OCI-M1 (cell line): ENCODE measurements at places on chromosomes 6 and 20.

- DNase-seq: no peak
Measured at GRCh38 chr6:139868576-139868975, 494.1 kb upstream of the CITED2 start.

DNA sequence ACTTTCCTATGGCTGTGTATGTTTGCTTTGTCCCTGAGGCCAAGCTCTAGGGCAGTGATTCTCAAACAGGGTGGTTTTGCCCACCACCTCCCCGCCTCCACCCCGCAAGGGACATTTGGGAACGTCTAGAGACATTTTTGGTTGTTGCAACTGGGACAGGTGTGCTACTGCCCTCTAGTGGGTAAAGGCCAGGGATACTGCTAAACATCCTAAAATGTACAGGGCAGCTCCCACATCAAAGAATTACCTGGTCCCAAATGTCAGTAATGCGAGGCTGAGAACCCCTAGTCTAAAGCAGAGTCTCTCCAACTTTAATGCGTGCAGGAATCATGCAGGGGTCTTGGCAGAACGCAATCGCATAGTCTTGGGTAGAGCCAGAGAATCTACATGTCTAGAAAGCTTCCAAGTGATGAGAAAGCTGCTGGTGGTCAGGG is 5.1 kb downstream of the KCNS1 start:
- DNase-seq: peak; percentile 78

GRCh38 chr20:24420567-24420966 is 48.9 kb upstream of the SYNDIG1 start:
- DNase-seq: no peak

DNA sequence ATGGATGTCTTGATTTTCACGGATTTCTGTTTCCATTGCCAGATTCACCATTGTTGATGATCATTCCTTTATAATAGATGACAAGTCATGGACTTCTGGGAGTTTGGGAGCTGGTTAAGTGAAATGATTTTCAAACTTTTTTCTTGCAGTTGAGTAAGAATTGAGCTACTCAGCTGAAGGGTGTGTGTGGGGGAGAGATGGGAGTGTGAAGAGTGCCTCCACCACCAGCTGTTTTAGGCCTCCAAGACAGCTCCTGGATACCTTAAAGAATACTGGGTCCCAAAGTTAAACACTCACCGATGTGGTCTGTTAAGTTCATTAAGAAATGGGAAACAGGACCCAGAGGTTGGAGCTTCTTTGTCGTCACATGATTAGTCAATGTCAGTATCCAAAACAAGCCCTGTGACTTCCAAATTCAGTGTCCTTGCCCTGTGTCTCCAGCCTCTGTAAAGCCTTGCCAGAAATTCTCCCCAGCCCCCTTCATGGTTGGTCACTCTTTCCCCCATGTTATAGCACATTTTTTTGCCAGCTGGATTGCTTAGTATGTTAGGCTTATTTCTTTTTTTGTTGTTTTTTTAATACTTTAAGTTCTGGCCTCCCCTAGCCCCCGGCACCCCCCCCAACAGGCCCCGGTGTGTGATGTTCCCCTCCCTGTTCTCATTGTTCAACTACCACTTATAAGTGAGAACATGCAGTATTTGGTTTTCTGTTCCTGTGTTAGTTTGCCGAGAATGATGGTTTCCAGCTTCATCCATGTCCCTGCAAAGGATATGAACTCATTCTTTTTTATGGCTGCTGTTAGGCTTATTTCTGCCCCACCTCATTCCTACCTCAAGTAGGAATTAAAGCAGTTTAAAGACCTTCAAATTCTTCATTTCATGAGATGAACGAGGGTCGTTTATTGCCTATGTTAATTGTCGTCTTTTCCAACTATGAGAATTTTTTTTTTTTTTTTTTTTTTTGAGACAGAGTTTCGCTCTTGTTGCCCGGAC is 26.9 kb downstream of the BICRAL start:
- no peak for DNase-seq

GRCh38 chr6:72865467-72865866 is 243.6 kb downstream of the KCNQ5 start:
- DNase-seq: no peak

- DNase-seq: no peak
Measured at GRCh38 chr6:111258615-111259088, 171.3 kb downstream of the SLC16A10 start.

DNA sequence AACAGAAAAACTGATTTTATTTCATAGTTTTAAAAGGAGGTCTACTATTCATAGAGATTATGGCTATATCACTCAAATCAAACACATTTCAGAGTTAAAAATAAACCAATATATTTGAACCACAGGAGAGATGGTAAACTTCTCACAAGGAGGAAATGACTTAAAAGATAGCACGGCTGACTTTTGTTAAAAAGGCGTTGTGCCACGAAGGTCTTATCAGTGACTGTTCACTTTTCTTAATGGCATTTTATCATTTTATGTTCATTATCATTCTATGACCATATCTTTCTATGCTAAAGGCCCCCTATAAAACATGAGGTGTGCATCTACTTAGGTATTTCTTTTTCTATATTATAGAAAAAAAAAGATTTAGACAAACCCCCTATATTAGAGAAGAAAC is 19.6 kb downstream of the ELOVL4 start:
- peak; percentile 41 for DNase-seq

- DNase-seq: no peak
Measured at GRCh38 chr6:1065986-1066385, 245.9 kb upstream of the FOXQ1 start.

DNA sequence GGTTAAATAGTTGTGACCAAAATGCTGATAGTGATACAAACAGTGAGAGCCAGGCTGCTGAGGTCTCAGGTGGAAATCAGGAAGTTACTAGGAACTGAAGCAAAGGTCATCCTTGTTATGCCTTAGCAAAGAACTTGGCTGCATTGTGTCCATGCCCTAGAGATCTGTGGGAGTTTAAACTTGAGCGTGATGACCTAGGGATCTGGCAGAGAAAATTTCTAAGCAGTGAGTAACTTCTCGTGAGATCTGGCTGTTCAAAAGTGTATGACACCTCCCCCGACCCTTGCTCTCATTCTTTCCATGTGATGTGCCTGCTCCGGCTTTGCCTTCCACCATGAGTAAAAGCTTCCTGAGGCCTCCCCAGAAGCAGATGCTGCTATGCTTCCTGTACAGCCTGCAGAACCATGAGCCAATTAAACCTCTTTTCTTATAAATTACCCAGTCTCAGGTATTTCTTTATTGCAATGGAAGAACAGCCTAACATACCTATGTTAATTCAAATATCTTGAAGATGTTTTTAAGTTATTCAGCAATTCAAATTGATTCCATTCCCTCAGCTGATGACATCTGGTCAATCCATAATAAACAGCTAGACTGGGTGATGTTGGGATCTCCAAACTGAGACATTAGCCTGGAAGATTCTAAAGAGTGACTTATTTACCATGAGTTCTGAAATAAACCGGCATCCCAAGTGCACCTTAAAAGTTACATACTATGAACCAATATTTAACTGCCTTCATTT is 33.8 kb downstream of the KIF16B start:
- DNase-seq: no peak

DNA sequence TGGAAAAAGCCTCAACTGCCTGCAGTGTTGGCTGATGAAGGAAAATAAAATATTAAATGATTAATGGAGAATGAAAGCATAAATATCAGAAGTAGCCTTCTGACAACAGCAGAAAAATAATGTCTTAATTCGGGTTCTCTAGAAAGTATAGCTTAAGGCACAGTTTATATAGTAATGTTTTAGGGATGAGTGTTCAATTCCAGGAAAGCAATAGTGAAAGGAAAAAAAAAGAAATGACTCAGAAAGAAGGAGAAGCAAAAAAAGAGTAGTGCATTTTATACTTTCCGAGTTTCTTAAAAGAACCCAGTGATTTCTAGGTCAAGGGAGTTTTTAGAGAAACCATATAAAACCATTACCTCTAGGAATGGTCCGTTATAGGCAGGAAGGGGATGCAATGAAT is 137.3 kb downstream of the HTR1B start:
- no peak for DNase-seq

DNA sequence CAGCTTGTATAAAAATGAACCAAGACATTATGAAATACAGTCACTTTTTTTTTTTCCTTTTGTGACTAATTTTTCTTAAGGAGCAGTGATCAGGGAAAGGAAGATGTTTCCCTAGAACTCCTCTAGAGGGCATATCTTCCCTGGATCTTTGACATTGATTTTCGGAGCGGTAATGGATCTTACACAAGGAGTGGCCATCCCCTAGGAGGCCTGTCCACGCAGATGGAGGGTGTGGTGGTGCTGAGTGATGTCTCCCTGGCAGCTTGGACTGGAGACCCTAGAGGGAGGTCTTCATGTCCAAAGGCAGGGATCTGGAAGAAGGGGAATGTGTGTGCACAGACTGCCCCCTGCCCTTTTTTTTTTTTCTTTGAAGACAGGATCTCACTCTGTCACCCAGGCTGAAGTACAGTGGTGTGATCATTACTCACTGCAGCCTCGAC is 7.0 kb upstream of the KIFC1 start:
- DNase-seq: no peak

DNA sequence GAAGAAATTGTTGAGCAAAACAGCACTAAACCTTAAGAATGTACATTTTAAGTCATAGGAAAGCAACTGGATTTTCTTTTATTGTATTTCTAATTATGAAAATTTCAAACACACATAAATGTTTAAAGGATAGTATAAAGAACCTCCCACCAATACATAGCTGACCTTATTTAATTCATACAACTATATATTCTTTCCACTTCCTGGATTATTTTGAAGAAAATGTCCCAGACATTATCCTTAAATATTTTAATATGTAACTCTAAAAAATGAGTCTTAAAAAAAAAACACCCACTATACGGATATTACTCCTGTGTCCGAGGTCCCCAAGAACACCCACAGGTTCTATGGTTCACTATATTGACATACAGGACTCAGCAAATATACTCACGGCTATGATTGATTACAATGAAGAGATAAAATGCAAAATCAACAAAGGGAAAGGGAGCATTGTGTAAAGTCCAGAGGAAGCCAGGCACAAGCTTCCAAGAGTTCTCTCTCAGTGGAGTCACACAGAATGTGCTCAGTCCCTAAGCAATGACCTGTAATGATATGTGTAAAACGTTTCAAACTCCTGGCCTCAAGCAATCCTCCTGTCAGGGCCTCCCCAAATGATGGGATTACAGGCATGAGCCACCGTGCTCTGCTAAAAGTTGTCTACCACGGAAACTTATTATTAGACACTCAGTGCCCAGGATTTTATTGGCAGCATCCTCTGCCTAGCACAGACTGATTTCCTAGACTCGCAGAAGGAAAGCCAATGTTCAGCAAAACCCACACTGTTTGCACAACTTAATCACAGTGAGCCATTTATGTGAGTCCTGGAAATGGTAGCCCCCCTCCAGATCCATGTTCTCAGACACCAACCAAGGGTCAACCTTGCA is 23.2 kb downstream of the GLYATL3 start:
- no peak for DNase-seq
